ENCODE measurements at places on chromosomes 1 and 21.

DNA sequence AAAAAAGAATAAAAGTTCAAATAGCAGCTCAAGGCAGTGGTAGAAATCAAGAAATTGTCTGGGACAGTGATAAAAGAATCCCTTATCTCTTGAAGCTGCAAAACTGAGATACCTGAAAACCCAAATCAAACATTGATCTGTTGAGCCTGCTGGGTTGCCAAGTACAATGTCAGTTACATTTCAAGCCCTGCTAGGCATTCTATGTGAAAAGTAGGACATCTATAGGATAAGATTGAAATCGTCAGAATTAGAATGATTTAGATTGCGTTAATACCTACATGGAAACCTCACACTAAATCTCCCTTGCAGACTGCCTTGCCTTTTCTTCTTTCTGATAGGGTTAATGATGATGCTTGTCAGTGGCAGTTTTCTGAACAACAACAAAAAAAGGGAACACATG, 1684.4 kb upstream of the B3GALT2 start:
- DNase-seq, result no peak

DNA sequence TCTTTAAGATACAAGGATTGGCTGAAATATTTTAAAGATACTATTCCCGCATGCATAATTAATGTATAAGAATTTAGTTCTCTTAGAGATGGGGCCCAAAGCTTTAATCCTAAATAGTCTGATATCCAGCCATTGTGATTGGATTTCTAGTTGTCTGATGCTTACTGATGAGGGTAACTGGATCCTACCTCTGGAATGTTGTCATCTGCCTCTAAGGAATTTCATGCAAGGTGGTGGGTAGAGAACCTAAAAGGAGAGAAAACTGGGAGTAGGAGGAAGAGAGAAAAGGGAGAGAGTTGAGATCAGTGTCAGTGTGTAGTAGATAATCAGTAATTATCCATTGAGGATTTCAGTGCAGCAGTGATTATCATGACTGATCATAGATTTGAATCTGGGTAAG, 295.5 kb downstream of the KCNT2 start:
- DNase-seq, result no peak

DNA sequence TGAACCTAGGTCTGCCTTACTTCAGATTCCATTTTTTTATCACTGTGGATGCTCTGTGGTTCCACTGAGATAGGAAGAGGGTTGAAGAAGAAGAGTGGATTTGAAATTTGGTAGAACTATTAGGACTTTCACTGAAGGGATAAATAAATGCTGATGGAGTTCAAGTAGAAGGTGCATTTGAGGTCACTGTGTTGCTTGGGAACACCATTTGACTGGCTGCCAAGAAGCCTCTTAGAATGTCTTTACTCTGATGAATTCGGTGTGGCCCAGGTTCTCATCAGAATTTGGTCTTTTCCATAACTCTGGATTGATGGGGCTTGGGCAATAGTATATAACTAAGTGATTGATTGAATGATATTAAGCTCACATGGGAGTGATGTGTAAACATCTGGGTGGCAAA, 11.9 kb downstream of the XPR1 start:
- no peak for DNase-seq

- no peak for DNase-seq
Observed at GRCh38 chr1:51627672-51628071, 10.8 kb downstream of the OSBPL9 start.

GRCh38 chr1:58983162-58983561, 199.3 kb upstream of the JUN start:
- no peak for DNase-seq

Data from dorsolateral prefrontal cortex (tissue), 122 donors.